ENCODE measurements at places on chromosomes 1 and 21.
A peak's percentile ranks its signal among the peaks of the same experiment; 100 is the strongest.

- H3K4me3 ChIP-seq, result no peak overlapping the region
- H3K27me3 ChIP-seq, result peaks cover 32% of the 10 kb centered on the region
- H3K36me3 ChIP-seq, result no peaks in the 10 kb centered on the region
- peaks cover 1% of the 10 kb centered on the region for H3K4me1 ChIP-seq
These were observed 11.2 kb upstream of the PGBD2 start for GRCh38 chr1:248894837-248895236.

DNA sequence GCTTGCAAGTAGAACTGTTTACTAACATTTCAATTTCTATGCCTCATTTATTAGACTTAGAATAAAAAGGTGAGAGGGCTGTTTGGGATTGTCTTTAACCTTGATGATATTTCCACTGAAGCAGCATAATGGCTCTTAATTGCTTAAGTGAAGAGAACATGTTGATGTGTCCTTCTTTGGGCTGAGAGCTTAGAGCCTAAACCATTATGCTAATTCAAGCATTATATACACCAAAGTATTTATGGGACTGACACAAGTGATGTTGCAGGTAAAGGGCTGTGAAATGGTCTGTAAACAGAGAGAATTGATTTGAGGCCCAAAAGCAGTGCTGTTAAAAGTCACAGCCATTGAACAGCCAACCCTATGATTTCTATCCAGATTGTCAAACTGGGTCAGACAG is 113.9 kb downstream of the ATG4C start:
- no peaks in the 10 kb centered on the region for H3K27me3 ChIP-seq
- H3K27ac ChIP-seq, result no peak overlapping the region
- no peaks in the 10 kb centered on the region for H3K4me1 ChIP-seq
- no peak for DNase-seq
- no peak overlapping the region for H3K4me3 ChIP-seq
- no peaks in the 10 kb centered on the region for H3K36me3 ChIP-seq

GRCh38 chr1:16484501-16484835 is 29.6 kb downstream of the RNU1-1 start:
- H3K36me3 ChIP-seq, result peaks cover 4% of the 10 kb centered on the region
- DNase-seq, result peak; percentile 23
- no peaks in the 10 kb centered on the region for H3K27me3 ChIP-seq
- H3K27ac ChIP-seq, result no peak overlapping the region
- H3K4me1 ChIP-seq, result no peaks in the 10 kb centered on the region

DNA sequence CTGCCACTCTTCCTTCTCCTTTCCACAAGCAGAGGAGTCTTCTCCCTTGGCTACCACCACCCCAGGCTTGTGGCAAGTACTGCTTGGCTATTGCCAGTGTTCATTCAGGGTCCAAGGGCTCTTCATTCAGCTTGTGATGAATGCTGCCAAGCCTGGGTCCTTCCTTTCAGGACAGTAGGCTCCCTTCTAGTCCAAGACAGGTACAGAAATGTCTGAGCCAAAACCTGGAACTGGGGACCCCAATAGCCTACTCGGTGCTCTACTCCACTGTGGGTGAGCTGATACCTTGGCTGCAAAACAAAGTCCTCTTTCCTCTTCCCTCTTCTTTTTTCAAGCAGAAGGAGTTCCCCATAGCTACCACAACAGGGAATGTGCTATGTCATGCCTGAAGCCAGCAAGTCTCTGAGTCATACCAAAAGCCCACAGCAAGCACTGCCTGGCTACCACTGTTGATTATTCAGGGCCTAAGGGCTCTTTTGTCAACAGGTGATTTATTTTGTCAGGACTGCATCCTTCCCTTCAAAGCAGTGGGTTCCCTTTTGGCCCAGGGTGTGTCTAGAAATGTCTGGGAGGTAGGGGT is 268.9 kb downstream of the HHAT start:
- DNase-seq, result no peak
- no peak overlapping the region for H3K4me3 ChIP-seq
- H3K4me1 ChIP-seq, result peaks cover 2% of the 10 kb centered on the region
- peaks cover 4% of the 10 kb centered on the region for H3K27me3 ChIP-seq

DNA sequence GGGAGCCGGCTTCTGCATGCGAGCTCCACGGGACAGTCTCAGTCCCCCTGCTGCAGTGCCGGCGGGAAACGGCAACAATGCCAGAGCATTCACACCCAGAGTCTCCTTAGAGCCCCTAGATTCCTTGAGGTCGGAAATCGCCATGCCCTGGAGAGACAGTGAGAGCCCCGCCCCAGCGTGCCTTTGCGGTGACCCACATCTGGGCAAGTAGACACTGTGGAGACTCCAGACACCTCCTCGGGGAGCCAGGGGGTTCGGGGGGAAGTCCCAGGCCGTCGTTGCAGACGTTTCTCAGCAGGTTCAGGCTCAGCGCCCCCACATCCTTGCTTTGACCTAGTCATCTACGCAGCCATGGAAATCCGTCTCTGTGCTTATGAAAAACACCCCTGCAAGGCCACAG is 81.3 kb upstream of the ARHGEF16 start:
- H3K27ac ChIP-seq, result no peak overlapping the region
- no peak for DNase-seq
- H3K27me3 ChIP-seq, result peaks cover 13% of the 10 kb centered on the region

DNA sequence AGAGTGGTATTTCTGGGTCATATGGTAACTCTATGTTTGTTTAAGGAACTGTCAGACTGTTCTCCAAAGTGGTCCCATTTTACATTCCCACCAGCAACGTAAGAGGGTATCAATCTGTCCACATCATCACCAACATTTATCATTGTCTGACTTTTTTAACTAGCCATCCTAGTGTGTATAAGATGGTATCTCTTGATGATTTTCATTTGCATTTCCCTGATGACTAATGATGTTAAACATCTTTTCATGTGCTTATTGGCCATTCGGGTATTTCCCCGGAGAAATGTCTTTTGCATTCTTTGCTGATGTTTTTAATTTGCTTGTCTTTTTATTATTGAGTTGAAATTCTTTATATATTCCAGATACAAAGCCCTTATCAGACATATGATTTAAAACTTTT is 370.1 kb upstream of the NR5A2 start:
- H3K27me3 ChIP-seq, result peaks cover 9% of the 10 kb centered on the region
- no peaks in the 10 kb centered on the region for H3K4me1 ChIP-seq
- DNase-seq, result no peak
- H3K4me3 ChIP-seq, result no peak overlapping the region
- H3K36me3 ChIP-seq, result no peaks in the 10 kb centered on the region

- H3K27ac ChIP-seq, result no peak overlapping the region
- no peak for DNase-seq
- H3K27me3 ChIP-seq, result no peaks in the 10 kb centered on the region
- peaks cover 14% of the 10 kb centered on the region for H3K4me1 ChIP-seq
- H3K4me3 ChIP-seq, result no peak overlapping the region
- H3K36me3 ChIP-seq, result no peaks in the 10 kb centered on the region
These were observed 3.0 kb downstream of the OLFML3 start for GRCh38 chr1:113981962-113982931.

GRCh38 chr1:3740042-3740441 is 12.2 kb upstream of the CCDC27 start:
- H3K4me1 ChIP-seq, result peaks cover 1% of the 10 kb centered on the region
- no peaks in the 10 kb centered on the region for H3K36me3 ChIP-seq
- no peaks in the 10 kb centered on the region for H3K27me3 ChIP-seq
- H3K27ac ChIP-seq, result no peak overlapping the region

- H3K4me3 ChIP-seq, result no peak overlapping the region
- H3K27me3 ChIP-seq, result peaks cover 4% of the 10 kb centered on the region
- DNase-seq, result no peak
These were observed 188.8 kb downstream of the PRDM16 start for GRCh38 chr1:3257788-3258187.

DNA sequence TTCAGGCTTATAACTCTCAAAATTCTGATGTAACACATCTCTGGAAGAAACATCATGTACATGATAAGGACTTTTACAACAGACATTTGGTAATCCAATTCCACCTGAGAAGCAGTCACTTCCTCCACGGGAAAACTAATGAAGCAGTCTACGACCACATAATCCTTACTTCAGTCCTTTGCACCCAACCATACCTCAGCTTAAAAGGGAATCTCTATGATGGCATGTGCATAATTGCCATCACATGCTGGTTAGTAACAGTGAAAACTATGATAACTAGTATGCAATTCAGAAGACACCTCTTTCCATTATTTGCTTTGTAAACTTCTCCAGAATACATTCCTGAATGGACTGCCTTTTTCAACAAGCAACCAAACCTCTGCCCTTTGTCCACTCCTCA is 53.1 kb downstream of the TTC13 start:
- H3K36me3 ChIP-seq, result peaks cover 17% of the 10 kb centered on the region
- H3K27me3 ChIP-seq, result no peaks in the 10 kb centered on the region
- no peak overlapping the region for H3K27ac ChIP-seq
- H3K4me3 ChIP-seq, result no peak overlapping the region
- no peaks in the 10 kb centered on the region for H3K4me1 ChIP-seq

GRCh38 chr1:39105061-39105840 is 79.1 kb downstream of the NDUFS5 start:
- H3K4me1 ChIP-seq, result peaks cover 24% of the 10 kb centered on the region
- DNase-seq, result peak; percentile 80
- peaks cover 3% of the 10 kb centered on the region for H3K27me3 ChIP-seq
- H3K27ac ChIP-seq, result no peak overlapping the region
- H3K36me3 ChIP-seq, result no peaks in the 10 kb centered on the region

Measured in activated naive CD8-positive, alpha-beta T cell treated with anti-CD3 and anti-CD28 coated beads, Interleukin-2, amount 10 ng/mL, durations not matched to agents 7 days and 5 days (primary cell).